Mesenchymal stem cell (in vitro differentiated cells and primary cell): ENCODE measurements at places on chromosomes 6 and 20.

GRCh38 chr6:83511901-83512681 lies at the start of gene PRSS35:
Gene PRSS35 (plus strand): TSS chr6:83512534. CDS start chr6:83523442, 10,908 bp downstream.
- DNase-seq: peak; percentile 69

GRCh38 chr6:157248264-157248663 lies 75.1 kb downstream of the TMEM242 start:
- DNase-seq: no peak

DNA sequence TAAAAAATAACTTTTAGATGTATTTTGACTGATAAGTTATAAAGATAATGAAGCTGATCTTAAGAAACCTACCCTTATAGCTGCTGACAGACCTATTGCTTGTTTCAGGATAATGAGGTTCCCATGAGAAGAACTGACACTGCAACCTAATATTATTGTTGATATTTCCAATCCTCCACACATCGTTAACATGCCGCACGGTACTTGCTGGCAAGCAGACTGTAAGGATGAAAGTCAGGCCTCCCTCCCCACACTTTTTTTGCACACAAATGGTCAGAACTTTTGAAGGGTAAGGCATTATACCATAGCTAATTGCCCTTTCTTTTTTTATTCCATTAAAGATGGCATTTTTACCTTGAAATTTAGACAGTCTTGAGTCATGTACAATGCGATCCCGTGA lies 210.9 kb downstream of the UST start:
- DNase-seq: no peak

DNA sequence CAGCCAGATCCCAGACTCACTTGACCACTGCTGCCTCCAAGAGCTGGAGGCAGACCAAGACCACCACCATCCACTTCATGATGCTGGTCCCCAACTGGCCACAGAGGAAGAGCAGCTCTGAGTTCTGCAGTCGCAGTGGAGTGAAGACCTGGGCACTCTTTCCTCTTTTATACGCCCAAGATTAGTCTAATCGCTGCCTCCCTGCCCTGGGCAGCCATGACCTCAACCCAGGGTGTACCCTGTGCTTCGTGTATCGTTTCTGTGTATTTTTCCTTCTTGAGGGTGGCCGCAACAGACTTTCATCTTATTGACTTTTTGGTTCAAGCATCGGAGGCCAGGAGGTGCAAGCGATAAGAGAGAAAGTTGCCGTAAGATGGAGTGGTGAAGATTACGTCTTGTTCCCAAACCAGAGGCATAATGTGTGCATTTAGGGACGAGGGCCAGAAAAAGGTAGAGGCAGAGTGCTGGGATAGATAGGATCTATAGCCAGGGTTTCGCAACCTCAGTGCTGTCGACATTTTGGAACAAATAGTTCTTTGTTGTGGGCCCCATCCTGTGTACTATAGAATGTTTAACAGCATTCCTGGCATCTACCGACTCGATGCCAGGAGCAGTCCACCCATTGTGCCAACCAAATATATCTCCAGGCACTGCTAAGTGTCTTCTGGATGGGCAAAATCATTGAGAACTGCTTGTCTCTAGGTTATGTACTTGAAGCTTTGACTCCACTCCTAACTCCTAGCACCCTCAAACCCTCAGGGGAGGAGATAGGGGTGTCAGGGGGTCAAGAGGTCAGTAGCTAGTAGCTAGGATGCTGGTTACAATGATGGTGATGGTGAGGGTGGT lies at the start of gene PGC:
TSS of gene PGC (minus strand) at position 142 of the 846 bp plus-strand sequence. CDS start at position 79, 63 bp downstream.
- no peak for DNase-seq

- DNase-seq: no peak
These were observed 42.0 kb upstream of the MAP3K4 start for GRCh38 chr6:160949531-160949930.

DNA sequence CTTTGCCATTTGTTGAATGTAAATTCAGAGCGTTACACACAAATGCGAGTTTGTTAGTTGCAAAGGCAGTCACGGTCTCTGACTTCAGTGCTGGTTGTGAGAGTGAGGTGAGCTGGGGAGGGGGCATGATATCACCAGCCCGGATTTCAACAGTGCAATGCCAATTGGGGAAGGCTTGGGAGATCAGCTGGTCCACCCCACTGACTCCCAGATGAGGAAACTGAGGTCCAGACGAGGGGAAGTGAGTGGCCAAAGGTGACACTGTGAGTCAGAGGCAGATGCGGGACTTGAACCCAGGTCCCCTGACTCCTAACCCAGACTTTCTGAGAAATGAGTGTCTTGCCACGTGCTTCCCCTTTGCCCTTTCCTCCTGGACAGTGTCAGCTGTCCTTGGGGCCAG lies 62.1 kb downstream of the CEBPB start:
- no peak for DNase-seq
